ELR (cell line): ENCODE measurements at places on chromosomes 2 and 18.
A peak's percentile ranks its signal among the peaks of the same experiment; 100 is the strongest.

GRCh38 chr2:204933735-204934374 lies 388.6 kb downstream of the PARD3B start:
- no peak for DNase-seq

GRCh38 chr2:107545066-107545465 lies 281.6 kb upstream of the RGPD4 start:
- no peak for DNase-seq

- DNase-seq = no peak
Observed at GRCh38 chr2:123928358-123928757, 96.7 kb upstream of the CNTNAP5 start.

DNA sequence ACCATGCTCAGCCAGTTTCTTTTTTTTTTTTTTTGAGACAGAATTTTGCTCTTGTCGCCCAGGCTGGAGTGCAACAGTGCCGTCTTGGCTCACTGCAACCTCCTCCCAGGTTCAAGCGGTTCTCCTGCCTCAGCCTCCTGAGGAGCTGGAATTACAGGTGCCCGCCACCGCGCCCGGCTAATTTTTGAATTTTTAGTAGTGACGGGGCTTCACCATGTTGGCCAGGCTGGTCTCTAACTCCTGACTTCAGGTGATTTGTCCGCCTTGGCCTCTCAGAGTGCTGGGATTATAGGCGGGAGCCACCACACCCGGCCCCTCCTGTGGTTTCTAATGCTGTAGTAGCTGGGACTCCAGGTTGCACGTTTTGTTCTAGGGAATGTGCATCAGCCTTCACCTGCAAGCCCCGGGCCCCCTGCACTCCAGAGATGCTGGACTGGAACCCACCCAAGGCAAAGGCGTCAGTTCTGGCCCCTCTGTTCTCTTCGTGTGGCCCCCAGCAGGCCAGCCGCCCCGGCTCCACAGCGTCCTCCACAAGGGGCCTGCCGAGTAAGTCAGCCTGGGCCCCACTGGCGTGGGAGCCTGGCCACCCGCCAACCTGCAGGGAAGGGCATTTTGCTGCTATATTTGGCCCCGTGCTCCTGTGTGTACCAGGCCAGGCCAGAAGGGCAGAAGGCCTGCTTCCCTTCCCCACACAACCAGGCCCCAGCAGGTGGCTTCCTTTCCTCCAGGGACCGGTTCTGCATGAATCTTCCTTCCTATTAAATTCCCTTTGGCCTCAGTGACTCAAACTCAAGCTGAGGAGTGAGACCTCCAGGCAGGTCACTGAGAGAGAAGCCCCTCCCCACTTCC lies 25.7 kb upstream of the B3GNT7 start:
- DNase-seq = no peak

DNA sequence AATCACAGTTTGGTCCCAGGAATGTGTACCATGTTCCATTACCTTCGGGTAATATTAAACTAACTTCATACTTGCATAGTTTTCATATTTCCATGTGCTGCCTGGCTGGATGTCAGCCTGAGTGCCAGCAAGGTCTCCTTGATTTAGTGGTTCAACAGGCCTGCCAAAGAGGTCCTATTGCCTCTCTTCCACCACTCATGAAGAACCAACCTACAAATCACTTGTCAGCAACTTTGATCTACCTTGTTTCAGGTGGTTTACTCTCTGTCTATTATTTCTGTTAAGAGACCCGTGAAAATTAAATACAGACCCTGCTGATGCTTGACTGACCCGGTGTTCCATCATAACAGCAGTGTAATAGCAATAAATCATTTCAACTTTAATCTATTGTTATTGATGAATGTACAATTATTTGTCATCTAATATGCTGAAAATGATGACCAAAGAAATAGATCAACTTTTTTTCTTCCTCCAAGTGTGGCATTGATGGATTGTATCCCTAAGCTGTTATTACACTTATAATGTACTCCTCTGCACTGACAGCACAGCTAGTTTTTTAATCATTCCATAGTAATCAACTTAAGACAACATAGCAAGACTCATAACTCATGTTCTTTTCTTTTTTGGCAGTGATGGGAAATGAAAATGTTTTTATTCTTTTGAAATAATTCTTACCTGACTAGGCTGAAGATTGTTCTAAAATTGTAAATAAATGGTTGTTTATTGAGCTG lies 1220.2 kb upstream of the ACVR2A start:
- DNase-seq = no peak

DNA sequence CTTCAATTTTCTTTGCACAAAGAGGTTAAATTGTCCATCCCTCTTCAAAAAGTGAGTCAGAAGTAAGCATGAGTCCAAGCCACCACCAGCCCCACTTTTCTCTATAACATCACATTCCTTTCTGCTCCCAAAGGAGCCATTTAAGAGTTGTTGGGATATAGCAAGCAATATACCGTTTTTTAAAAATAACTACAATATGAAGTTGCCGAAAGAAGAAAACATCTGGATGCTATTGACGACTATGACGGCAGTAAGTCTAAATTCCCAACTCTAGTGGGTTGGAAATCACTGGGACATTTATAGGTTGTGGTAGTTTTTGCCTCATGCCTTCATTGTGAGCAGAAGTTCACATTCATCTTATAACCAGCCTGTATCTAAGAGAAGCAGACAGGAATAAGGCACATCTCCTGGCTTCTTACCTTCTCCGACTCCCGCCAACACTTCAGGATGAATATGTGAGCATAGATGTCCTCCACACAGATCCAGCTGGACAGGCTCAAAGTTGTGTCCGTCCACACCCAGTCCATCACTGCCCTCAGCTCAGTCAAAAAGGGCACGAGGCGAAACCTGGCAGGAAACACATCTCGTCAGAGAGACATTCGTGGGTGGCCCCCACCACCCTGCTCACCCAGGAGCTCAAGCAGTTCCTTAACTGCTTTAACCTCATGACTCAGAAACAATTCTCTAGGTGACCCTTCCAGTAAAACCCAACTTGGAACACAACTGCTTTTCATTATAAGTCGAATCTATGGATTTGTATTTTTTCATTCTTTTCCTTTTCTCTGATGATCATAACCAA lies 163.6 kb downstream of the NAPG start:
- no peak for DNase-seq

- no peak for DNase-seq
Observed at GRCh38 chr2:2653231-2653630, 322.2 kb upstream of the MYT1L start.

DNA sequence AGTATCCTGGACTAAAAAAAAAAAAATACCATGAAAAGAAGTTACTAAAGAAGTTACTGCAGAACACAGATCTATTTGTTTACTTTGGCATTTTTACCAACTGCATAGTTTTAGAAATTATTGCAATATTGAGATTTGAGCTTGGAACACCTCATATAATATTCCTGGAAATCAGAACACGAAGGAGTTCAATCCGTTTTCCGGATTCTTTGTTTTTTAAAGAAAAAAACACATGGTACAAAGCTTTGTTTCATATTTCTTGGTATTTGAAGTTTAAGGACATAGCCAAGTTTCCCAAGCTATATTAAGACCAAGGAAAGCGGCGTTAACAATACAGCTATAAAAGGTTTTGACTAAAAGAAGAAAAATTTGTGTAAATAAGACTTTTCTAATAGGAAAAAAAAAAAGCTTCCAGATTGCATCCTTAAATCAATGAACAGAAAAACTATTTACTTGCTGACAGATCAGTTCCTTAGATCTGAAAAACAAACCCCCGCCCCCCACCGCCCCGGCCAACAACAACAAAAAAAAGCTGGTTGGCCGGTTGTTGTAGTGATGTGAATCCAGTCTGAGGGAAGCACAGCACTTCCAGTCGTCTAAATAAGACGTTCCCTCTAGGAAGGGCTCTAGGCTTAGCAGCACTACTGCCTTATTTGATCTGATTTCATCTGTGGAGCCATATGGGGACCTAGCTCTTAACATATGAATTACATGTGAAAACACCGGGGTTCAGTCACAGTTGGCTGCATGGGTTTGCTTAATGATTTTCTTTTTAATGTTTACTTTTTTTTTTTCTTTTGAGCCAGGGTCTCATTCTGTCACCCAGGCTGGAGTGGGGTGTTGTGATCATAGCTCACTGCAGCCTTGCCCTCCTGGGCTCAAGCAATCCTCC lies 2.5 kb upstream of the RHOB start:
- DNase-seq = peak; percentile 26

DNA sequence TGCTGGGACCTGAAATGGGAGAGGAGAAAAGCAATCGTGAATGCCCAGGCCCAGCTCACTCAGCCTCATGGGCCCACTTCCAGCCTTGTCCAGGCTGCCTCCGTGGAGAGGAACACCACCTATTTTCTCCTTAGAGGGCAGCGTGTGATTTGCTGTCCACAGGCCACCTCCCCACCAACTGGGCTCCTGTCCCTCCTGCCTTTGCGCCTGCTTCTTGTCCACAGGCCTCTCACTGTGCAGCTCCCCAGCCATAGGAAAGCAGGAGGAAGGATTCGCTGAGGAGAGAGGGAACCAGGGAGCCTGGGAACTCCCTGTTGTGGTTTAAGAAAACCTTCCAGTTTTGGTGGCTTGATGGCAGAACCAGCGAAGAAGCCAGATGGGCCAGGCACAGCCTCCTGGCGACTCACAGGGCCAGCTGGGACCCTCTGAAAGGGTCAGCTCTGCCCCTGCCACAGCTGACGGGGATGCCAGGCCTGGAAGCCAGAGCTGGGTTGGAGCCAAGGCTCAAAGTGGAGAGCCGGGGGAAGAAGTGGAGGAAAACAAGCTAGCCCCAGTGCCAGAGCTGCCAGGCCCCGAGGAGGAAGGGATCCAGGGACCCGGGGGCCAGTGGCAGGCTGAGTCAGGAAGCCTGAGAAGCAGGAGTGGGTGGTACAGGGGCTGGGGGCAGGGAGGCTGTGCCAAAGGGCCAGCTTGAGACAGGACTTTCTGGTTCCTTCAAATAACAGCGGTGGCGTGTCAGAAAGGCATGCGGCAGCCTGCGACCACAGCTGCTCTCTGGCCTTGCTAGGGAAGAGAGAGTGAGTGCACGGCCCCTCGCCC lies 9.9 kb downstream of the TMBIM1 start:
- no peak for DNase-seq

- peak; percentile 98 for DNase-seq
Observed at GRCh38 chr18:36352384-36352783, 54.9 kb downstream of the FHOD3 start.

DNA sequence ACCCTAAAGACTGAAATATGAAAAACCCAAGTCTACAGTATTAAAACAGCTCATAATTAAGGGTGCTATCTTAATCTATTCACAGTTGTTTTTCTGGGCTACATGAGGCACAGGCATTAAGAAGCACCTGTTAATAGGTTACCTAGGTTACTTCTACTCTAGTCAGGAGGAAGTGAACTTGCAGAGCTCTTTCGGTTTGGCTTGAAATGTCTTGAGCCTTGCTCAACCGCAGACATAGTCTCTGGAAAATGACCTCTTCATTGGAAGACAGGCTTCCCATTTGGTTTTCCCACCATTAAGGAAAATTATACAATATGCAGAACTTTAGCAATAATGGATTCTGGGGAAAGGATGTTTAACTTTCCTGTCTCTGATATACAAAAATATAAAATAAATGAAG lies 142.3 kb upstream of the KCNJ3 start:
- no peak for DNase-seq

- DNase-seq = peak; percentile 33
Observed at GRCh38 chr18:54774423-54774822, 53.9 kb upstream of the RAB27B start.

DNA sequence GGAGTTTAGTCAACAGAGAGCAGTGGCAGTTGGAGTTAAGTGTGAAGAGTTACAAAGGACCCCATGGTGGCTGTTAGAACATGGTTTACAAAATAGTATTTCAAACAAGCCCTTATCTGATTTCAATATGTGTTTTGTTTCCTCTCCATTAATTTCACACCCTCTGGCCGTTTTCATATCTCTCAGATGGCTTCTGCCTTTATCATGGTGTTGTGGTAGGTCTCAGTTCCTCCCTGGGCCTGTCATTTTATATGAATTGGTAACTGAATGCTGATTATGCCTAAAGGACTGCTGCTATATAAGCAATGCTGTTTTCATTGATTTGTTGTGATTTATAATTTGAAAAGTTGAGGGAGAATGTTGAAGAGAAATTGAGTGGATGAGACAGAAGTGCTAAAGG lies 686.7 kb downstream of the NYAP2 start:
- DNase-seq = no peak

DNA sequence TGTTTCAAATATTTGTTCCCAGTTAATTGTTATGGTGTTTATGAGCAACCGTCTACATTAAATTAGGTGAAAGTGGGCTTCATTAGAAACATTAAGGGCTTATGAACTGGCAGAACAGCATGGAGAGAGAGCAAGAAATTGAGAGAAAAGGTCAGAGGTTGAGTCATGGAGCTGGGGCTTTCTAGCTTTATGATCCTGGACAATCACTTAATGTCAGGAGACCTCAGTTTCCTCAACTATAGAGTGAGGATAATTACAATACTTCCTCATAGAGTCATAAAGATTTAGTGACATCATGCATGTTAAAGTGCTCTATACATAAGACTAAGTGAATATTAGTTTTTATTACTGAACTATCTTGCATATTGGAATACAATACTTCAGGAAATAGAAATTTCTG lies 83.9 kb downstream of the PLCL1 start:
- DNase-seq = no peak

DNA sequence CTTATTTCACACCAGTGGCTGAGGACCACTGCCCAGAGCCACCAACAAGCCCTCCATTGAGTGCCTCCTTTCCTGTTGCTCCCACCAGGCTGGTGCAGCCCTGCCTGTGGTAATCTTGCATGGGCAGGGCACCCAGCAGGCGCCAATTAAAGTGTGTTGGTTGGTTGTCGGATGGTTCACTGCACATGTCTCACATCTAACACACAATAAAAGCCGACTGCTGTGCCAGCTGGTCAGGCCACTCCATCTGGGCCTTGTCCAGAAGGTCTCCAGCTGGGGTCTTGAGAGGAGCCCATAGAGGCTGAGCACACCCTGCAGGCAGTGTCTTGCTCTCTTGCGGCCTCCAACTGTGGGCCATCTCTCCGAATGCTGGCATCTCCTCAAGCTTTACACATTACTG lies 494.8 kb upstream of the KLHL29 start:
- DNase-seq = no peak

- DNase-seq = no peak
Observed at GRCh38 chr2:217616936-217617335, 385.9 kb downstream of the TNS1 start.

- DNase-seq = no peak
Observed at GRCh38 chr2:119371111-119371510, 4.3 kb downstream of the DBI start.

- DNase-seq = no peak
Observed at GRCh38 chr18:61764381-61764780, 128.4 kb downstream of the RNF152 start.

GRCh38 chr2:205408696-205409095 lies 273.6 kb upstream of the NRP2 start:
- DNase-seq = peak; percentile 4

- DNase-seq = no peak
Observed at GRCh38 chr2:17573804-17574175, 33.3 kb downstream of the VSNL1 start.

- DNase-seq = no peak
Observed at GRCh38 chr2:170815311-170815710, 1.4 kb upstream of the GAD1 start.

- DNase-seq = no peak
Observed at GRCh38 chr18:21991081-21991534, 178.3 kb upstream of the GATA6 start.

GRCh38 chr2:133774654-133775015 lies 206.4 kb upstream of the NCKAP5 start:
- DNase-seq = no peak

GRCh38 chr2:192886636-192887035 lies 691.9 kb upstream of the TMEFF2 start:
- peak; percentile 58 for DNase-seq
